Brain pericyte (primary cell): ENCODE measurements at places on chromosomes 1 and 21.

GRCh38 chr1:47436979-47437446 is 831 bp upstream of the FOXD2 start:
- no peak for DNase-seq

GRCh38 chr1:54978528-54979326 is 1.7 kb upstream of the TMEM61 start:
- no peak for DNase-seq

DNA sequence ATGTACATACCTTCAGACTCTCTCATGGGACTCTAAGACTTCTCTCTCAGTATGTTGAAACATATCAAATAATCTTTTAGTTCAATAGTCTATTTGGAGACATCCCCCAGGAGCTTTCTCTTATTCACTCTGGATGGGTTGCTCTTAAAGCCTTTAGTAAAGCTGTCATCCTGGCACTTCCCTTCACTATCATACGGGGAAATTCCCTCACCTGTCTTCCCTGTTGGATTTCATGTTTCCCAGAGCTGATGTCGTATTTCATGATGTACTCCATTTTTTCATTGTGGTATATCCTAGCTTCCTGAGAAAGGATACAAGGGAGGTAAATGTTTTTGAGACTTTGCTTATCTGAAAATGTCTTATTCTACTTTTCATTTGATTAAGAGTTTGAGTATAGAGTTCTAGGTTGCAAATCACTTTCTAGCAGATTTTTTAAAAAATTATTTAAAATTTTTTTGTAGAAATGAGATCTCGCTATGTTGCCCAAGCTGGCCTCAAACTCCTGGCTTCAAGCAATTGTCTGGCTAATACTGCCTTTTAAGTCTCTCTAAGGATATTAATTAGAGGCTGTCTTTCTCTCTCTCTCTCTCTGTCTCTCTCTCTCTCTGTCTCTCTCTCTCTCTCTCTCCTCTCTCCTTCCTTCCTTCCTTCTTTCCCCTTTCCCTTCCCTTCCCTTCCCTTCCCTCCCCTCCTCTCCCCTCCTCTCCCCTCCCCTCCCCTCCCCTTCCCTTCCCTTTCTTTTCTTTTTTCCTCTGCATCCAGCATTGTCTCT is 17.0 kb upstream of the MACF1 start:
- DNase-seq, result no peak

DNA sequence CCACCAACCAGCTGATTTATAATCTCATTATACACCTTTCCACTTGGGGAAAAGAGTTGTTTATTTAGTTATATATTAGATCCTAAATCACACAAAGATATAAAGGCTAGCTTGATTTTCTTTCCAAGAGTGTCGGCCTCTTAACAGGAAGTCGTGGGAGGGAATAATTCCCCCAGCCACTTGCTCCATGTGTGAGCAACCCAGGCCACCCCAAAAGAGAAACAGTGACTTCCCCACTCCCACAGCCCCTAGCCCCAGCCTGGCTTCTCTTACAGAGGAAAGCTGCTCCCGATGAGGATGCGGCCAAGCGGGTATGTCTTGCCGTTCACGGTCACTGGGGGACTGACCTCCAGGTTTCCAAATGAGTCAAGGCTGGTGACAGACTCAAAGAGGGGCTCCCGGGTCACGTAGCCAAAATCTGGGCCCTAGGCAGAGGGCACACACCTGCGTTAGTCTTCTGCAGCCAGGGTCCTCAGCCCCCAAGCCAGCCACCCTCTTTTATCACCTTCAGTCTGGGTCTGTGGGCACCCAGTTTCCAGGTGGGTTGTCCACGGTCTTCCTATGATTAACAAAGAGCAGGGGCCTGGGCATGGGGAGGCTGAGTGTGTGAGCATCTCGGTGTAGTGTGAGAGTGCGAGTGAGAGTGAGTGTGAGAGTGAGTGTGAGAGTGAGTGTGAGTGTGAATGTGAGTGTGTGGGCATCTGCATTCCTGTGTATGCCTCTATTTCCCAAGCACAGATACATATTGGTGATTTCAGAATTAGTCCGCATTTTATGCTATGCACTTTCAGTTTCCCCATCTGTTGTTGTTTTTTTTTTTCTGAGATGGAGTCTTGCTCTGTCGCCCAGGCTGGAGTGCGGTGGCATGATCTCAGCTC is 25.4 kb upstream of the SDHB start:
- no peak for DNase-seq

GRCh38 chr1:181100934-181101333 is 12.4 kb downstream of the IER5 start:
- no peak for DNase-seq

- peak; percentile 78 for DNase-seq
Observed at GRCh38 chr1:44924835-44925464, 61.4 kb downstream of the EIF2B3 start.

DNA sequence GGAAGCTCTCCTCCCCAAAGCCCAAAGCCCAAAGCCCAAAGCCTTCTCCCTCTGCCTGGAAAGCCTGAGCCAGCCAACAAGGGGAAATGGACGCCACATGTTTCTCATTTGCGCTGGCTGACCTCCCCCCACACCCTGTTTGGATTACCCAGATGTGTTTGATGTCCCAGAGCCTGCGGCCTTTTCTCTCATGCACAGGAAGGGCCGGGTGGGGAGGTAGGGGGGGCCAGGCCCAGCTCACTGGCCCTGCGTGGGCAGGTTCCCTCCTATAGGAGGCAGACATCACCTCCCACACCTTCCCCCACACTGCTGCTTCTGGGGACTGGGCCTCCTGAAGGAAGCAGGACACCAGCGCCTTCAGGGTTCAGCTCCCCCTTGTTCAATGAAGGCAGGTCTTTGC is 116.3 kb downstream of the NAV1 start:
- peak; percentile 68 for DNase-seq

DNA sequence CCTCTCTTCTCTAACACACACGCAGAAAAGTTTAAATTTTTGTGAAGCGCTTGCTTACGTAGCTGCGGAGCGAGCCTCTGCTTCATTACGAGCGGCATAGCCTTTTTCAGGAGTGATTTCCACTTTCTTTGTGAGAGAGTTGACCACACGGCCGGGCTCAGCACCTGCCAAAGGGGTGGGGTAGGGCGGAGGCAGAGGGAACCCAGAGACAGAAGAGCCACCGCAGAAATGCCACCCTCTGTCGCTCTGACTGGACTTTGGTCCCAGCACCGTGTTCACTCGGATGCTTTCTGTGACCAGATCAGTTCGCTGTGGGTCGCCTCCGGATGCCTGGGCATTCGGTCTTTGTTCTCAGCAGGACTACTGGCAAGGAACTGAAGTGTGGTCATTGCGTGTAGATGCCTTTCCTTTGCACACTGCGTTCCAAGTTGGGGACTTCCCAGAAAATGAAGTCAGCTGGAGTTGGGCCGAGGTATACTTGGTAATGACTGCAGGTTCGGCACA is 883 bp downstream of the CHODL start:
- DNase-seq, result no peak

GRCh38 chr1:201628490-201628889 is 89.6 kb downstream of the NAV1 start:
- DNase-seq, result no peak

GRCh38 chr1:247500865-247501264 is 35.4 kb downstream of the OR2C3 start:
- no peak for DNase-seq

GRCh38 chr1:226064816-226065248 is 2.3 kb downstream of the H3-3A start:
- no peak for DNase-seq

DNA sequence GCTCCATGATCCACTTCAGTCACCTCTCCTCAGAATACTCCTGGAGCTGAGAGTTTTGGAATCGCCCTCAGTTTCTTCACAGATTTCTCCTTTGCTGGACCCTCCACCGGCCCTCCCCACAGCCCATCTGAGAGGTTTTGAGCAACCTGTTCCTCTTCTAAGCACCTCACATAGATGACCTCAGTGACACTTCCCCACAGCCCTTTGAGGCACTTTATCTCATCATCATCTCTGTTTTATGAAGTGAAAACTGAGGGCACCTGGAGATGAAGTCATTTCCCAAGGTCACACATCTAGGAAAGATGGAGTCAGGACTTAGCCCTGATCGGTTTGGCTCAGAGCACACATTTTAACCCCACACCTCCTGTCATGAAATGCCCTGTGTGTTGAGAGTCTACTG is 76.8 kb upstream of the ZNF281 start:
- no peak for DNase-seq

DNA sequence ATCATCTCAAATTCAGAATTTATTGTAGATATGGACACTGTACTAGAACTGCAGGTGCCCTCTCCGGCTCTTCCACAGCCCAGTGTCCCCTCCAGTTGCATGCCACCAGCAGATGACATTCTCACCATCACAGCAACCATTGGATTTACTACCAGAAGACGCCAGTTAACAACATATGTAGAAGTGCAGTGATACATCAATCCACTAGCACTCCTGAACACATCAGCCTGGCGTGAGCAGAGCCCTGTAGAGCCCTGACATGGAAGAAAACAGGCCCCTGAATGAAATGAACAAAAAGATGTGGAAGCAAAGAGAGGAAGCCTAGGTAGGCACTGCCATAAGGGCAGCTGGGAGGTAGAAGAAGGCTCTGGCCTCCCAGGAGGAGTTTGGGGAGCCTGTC is 73.1 kb upstream of the GALNT2 start:
- DNase-seq, result no peak

DNA sequence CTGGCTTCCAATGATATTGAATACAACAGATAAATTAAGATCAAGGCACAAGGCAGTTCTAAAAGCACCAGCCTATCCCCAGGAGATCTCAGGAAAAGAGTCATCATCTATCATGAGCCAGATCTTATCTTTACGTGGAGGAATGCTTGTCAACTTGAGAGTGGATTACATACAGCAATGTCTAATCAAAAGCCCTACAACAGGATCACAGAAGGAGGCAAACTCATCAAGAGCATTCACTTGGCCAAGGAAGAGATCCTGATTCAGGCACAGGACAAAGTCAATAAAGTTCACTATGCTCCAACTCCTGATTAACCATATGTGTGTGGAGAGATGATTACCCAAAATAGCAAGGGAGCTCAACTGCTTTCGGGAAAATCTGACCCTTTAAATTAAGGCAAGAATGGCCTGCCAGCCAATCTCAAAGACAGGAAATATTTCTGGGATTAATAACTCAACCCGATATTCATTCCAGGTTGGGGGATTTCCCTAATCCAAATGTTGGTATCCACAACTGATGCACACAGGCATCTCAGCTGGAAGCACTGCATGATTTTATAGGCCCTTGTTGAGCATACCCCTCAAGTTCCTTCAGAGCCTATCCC is 33.7 kb downstream of the TBX15 start:
- no peak for DNase-seq

DNA sequence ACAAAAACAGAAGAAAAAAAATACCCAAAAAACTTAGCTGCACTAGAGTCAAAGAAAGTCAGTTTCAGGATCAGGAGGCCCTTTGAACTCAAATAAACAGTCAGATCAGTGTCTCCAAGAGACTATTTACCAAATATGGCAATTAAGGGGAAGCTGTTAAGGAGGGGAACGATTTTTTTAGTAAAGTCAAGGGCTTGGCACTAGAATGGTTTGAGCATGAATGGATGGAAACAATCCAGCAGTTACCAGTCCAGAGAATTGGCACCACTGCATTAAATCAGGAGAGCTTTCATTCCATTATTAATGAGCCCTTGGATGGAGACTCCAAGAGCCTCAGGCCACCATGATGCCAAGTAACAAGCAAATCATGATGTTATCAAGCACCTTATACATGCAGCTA is 7.2 kb downstream of the TRAPPC3 start:
- DNase-seq, result no peak

DNA sequence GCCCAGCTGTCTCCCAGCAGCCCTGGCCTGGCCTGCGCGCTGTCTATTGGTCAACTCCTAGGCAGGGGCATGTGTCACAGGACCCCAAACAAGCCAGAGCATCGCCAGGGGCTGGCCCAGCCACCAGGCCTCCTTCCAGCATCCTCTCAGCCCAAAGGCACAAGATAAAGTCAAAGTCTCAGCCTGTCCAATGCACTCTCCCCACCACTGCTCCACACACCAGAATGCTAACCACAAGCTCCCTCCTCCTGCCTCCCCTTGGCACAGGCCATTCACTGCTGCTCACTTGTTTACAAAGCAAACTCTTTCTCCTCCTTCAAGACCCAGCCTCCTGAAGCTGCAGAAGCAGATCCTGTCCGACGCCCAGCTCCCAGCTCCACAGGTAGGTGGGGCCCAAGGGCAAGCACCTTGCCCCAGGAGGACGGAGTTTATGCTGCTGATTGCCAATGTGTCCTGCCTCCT is 133.4 kb downstream of the DMRTB1 start:
- no peak for DNase-seq

- no peak for DNase-seq
Observed at GRCh38 chr1:73310797-73311381, 887.1 kb downstream of the LRRIQ3 start.

GRCh38 chr1:173016419-173016818 is 34.3 kb downstream of the TNFSF18 start:
- no peak for DNase-seq

DNA sequence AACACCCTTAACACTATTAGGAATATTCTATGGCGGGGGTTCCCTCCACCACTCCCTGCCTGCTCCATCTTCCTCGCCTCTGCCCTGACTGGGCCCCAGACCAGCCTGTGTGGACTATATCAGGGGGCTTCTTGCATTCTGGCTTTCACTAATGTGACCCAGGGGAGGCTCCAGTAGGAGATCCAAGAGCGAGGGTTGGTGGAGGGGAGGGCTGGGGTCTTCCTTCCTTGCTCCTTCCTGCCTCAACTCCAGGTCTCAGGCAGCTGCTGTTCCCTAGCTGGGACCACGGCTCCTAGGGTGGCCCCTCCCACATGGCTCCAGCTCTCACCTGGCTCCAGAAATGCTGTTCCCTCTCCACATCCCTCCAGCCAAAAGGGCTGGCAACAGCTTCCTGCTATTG is 257.4 kb downstream of the MATN1 start:
- no peak for DNase-seq

DNA sequence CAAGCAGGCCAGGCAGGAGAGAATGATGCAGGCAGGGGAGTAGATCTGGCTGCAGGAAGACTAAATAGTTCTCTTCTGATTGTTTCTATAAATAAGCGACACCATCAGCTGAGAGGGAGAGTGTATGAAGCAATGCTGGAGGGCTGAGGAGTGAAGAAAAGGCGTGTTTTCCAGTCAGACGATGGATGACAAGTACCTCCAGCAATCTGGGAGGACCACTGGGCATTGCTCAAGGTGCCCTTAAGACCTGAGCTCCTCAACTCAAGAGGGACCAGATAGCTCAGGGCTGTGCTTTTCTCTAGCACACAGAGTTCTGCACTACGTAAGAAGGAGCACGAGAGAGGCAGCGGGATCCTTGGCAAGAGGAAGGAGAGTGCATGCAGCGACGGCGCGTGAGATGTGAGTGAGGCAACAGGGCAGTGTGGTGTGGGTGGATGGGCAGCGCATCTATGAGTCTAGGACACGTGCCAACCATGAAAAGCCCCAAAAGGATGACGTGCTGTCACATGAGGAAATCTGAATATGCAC is 36.0 kb downstream of the PABPC4 start:
- peak; percentile 56 for DNase-seq

- DNase-seq, result no peak
Observed at GRCh38 chr1:109826446-109826845, 62.7 kb upstream of the EPS8L3 start.
